Left hindlimb (tissue), 1 donor: ENCODE measurements at places on chromosomes 7 and 10.
A peak's percentile ranks its signal among the peaks of the same experiment; 100 is the strongest.

DNA sequence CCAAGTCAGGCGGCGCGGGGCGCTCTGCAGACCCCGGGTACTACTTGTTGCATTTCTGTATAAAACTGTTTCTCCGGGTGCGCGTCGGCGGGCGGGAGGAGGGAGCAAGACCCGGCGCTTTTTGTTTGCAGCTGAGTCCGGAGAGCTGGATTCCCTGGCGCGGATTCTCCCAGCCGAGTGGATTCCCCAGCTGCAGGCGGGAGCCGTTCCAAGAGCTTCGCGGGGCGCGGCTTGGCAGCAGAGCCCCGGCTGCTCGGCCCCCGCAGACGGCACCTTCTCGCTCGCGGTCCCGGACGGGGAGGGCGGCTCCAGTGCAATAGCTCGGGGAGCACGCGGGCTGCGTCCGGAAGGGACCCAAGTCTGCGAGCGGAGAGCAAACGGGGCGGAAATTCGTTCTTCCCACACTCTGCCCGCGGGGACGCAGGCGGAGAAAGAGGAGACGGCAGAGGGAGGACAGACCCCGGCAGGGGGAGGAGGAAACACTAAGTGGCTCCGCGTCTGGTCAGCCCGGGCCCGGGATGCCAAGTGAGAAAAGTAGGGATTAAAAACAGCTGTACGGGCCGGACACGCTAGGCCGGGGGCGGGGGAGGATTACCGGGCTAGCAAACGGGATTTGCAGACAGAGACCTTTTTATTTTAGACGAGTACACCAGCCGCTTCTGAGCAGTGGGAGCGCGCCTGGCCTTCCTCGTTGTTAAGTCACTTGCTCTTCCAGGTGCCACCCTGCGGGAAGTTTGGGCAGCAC is at the start of gene TRIL:
TRIL (minus strand) TSS at position 96 of the 745 bp plus-strand sequence. CDS start 284 bp downstream, outside the sequence.
- DNase-seq, result peak; percentile 92

DNA sequence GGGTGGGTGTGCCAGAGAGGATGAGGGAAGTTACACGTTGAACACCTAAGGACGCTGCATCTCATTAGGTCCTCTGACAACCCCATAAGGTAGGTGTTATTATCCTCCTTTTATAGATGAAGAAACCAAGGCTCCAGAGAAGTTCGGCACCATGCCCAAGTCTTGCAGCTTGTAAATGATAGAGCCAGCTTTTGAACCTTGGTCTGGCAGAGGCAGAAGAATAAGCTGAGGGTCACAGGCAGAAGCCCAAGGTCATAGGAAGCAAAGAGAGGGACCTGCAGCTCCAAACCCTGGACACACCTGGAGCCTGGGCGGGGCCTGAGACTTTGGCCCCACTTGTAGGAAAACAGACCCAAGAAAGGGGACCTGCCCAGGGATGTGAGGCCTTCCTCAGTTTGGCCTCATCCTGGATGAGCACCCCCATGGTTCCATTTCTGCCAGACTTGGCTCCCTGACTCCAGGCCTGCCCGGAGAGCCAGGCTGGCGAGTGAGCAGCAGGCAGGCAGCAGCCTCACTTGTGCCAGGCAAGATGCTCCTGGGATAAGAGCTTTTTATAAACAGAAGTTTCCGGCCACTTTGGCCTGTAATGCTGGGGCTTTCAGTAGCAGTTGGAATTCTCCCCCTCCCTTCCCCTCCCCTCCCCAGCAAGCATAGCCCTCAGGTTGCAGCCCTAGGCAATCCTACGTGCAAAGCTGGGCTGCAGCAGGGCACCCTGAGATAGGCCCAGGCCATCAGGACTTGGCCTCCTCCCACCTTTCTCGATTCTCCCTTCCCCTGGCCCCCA is 2.4 kb downstream of the KCNH2 start:
- DNase-seq, result no peak

- no peak for DNase-seq
These were observed 28.9 kb downstream of the CASP7 start for GRCh38 chr10:113708640-113709039.

- DNase-seq, result no peak
These were observed 5.5 kb downstream of the RASSF4 start for GRCh38 chr10:44965104-44965503.

GRCh38 chr7:129188372-129188891 is at the start of gene SMO:
SMO (plus strand) TSS chr7:129188633; CDS start chr7:129189152, 519 bp downstream.
- DNase-seq, result peak; percentile 94

- no peak for DNase-seq
These were observed 44.4 kb upstream of the USP6NL start for GRCh38 chr10:11655836-11656235.

- no peak for DNase-seq
These were observed 47.4 kb downstream of the PPP1R17 start for GRCh38 chr7:31734456-31734855.

- DNase-seq, result no peak
These were observed 93.0 kb downstream of the BTRC start for GRCh38 chr10:101446947-101447346.

GRCh38 chr7:157044943-157045660 is 34.6 kb upstream of the MNX1 start:
- DNase-seq, result no peak

GRCh38 chr7:9657257-9657656 is 1223.8 kb downstream of the NXPH1 start:
- no peak for DNase-seq

DNA sequence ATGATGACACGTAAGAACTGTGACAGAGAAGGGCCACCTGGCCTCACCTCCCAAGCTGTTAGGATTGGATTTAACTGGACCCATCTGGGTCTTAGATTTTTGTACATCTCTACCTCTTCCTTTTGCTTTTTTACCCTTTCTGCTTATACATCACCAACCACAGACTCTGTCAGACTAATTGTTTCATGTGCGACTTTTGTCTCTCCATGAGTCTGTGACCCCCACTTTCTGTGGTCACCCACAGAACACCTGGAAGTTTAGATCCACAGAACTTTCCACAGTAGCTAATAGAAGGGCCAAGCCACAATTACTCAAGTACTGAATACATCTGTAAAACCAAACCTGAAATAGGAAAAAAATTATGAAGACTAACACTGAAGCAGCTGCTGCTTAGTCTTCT is 23.1 kb downstream of the SEC31B start:
- DNase-seq, result no peak

- DNase-seq, result peak; percentile 57
These were observed at the start of gene SNCG for GRCh38 chr10:86958116-86958900. SNCG (plus strand) TSS chr10:86958599; CDS start chr10:86958698, 99 bp downstream.

- peak; percentile 85 for DNase-seq
These were observed 10.4 kb downstream of the ATG9B start for GRCh38 chr7:151013733-151014497.

DNA sequence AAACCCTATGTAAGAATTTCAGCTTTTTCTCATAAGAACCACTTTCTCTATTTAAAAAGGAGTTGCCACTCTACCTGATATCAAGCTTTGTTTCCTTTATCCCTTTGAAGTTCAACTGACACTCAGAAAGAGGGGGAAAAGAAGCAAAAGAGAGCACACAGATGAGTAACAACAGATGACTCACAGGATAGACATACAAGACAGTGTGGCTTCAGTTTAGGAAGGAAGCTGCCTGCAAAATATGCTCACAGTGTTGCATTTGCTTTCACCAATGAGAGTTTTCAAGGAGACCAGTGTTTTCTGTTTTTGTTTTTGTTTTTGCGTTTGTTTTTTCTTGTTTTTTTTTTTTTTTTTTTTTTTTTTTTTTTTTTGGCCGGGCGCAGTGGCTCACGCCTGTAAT is 1181.6 kb downstream of the DNAJB9 start:
- DNase-seq, result no peak
